ENCODE measurements at places on chromosomes 6 and 20.
A peak's percentile ranks its signal among the peaks of the same experiment; 100 is the strongest.

DNA sequence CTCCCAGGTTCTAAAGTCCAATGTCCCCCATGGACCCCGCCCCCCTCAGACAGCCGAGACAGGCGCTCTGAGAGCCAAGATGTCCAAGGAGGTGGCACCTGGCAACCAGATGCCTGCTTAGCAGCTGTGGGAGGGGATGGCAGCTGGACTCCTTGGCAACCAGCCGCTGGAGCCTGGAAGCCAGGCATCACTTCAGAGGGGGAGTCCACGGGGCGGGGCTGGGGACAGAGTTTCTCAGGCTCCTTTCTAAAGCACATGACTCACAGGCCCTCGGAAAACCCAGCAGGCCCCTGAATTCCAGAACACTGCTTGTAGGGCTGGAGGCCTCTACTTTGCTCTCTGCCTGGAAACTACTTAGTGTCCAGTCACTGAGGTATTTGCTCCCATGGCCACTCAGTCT is 51.5 kb downstream of the PREX1 start:
- no peak for DNase-seq

DNA sequence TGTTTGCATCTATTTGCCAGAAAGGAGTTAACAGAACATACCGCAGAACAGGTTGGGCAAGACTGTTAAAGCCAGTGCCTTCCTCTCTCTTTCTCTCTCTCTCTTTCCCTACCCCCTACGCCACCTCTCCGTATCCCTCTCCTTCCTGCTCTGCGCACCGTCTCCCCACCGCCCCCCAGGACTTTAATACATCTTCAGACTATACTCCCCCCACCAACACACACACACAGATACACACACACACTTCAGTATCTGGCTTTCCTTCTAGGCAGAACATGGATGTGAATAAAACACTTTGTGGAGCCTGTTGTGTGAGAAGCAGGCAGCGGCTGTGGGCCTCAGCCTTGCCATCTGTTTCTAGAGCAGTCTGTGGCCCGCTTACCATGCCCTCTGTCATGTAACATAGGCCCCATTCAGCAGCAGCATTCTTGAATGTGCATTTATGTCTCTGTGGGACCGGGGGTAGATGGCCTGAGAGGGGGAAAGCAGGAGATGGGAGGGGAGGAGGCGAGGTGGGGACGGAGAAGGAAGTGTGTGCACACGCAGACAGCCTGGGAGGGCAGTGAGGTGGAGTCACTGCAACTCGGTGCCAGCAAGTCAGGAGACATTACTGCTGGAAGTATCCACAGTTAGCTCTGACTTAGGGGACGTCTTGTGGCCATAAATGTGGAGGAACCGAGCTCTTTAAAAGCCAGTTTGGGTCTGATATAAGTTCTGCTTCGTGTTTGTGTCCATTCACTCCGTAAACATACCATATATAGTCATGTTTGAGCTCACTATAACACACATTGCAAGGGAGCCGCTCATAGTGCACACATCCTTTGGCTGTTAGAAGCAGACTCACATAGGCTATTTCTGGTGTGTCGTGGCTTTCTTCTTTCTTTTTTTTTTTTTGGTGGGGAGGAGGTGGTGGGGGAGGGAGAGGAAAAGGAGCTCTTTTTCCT is 38.4 kb downstream of the RREB1 start:
- DNase-seq, result no peak

- no peak for DNase-seq
These were observed 265.0 kb downstream of the CDC5L start for GRCh38 chr6:44652547-44652946.

- no peak for DNase-seq
These were observed 33.0 kb downstream of the GJA10 start for GRCh38 chr6:89927264-89927663.

DNA sequence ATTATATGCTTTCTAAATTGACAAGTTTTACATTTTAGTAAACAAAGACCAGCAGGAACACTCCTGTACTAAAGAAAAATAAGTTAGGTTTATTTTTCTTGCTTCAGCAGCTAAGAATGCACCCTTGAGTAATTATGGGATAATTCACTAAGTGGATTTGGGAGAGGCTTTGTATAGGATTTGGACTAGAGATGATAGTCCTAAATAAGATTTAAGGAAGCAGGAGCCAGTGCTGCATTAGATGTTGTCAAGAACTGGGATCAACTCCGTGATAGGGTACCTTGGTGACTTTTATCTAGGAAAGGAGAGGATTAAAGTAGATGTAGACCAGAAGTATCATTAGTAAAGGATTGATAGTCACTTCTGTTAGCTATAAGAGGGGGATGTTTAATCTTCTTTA is 4.1 kb upstream of the C6orf141 start:
- no peak for DNase-seq

- DNase-seq, result no peak
These were observed 1.6 kb downstream of the SMPDL3A start for GRCh38 chr6:122790423-122791309.

DNA sequence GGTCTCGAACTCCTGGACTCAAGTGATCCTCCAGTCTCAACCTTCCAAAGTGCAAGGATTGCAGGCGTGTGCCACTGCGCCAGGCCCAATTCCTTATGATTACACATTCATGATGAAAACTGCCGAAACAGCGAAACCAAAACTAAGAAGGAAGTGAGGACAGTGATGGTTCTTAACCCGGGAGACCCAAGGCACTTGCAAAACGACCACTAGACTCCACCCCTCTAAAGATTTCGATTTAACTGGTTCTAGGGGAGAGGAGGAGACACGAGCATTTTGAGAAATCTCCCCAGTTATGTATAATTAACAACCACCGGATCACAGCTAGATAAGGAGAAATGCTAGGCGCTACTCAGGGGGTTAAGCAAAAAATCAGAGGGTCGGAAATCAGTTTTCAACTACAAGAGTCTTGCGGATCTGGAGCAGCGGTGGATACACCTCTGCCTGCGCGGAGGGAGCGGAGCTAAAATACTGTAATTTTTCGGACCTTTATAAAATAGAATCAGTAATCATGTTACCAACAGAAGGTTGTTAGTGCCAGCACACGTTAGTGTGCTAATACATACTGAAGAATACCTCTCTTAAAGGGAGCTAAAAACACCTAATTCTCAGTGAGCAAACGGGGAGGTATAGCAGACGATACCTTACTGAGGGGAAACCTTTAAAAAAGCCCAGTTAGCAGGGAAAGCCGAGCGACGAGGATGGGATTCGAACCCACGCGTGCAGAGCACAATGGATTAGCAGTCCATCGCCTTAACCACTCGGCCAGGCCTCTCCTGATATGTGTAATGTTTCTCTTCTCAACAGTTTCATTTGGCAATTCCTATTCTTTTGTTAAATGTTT is 60.0 kb upstream of the BTN3A2 start:
- DNase-seq, result peak; percentile 44

DNA sequence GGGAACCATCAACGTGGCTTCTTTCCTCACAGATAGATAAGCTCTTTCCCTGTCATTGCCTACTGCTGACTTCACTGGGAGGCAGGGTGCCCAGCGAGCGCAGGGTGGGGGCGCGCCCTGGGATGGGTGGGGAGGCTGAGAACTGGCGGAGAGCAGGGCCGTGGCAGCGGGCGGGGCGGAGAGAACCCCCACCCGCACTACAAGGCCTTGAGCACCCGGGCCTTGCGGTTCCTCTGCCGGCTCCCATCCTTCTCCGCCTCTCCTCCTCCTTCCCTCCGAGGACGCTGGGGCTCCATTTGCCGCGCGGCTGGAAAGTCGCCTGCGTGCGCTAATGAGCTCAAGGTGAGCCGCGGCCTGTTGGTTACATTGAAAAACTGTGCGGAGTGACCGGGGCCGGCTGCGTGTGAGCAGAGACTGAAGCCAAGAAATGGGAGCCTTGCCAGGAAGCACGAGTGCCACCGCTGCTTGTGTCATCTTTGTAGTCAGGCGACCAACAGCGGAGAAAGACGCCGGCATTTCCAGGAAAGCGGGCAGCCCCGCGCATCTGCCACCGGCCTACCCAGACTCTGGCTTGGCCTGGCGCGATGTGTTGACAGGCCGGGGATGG is 963.5 kb upstream of the SLC35B3 start:
- no peak for DNase-seq

- DNase-seq, result no peak
These were observed 45.1 kb upstream of the FAM83D start for GRCh38 chr20:38880952-38881735.

- no peak for DNase-seq
These were observed 4.8 kb upstream of the PRPH2 start for GRCh38 chr6:42727087-42727611.

DNA sequence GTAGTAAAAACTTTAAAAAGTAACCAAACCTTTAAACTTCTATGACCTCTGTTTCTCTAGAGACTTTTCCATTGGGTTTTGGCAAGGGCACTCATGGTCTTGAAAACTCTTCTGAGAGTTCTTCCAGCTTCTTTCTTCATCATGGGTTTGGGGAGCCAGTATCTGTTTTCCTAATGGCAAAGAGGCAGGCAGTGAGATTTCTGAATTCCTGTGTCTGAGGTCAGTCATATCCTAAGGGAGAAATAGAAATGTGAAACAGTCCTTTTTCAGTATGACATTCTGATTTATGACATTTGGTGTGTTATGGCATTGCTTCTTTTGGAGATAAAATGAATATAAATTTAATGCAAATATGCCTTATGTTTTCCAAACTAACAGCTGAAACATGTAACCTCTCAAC is 518.5 kb upstream of the MARCKS start:
- no peak for DNase-seq

DNA sequence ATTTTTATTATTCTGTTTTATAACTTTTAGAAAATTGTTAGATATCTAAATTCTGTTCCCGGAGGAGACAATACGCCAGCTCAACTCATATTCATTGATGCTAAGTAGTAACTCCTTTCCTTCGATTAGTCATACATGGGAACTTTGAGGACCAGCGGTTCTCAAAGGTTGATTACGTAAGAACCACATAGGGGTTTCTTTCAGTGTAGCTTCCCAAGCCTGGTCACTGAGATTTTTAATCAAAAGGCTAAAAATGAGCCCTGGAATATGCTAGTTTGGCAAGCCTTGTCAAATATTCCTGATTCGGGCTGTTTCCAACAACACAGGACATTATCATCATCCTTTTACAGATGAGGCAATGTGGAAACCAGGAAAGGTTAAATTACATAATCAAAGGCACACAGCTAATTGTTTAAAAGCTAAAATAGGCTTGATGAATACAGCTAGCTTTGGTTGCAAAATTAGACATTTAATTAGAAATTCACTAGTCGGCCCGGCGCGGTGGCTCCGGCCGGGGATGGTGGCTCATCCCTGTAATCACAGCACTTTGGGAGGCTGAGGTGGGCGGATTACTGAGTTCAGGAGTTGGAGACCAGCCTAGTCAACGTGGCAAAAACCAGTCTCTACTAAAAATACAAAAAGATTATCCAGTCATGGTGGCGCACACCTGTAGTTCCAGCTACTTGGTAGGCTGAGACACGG is 14.6 kb upstream of the MEI4 start:
- DNase-seq, result no peak

GRCh38 chr20:52131048-52131643 is 60.4 kb downstream of the ZFP64 start:
- DNase-seq, result no peak

- no peak for DNase-seq
These were observed 782 bp upstream of the FOXA2 start for GRCh38 chr20:22584922-22585785.

DNA sequence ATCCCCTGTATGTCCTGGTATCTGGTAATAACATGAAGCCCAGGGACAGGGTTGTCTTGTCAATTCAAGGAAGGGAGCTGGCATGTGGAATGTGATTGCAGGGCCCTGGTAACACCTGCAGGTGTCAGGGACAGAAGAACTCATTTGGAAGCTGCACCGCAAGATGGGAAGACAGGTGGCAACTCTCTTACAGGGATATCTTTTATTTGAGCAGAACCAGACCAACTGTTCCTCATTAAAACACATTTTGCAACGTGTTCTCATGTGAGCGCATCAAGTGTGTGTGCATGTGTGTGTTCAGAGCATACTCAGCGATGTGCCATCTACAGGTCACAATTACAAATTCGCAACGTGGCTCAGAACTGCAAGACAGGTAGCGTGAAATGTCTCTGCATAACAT is 370.9 kb upstream of the SOX4 start:
- no peak for DNase-seq

DNA sequence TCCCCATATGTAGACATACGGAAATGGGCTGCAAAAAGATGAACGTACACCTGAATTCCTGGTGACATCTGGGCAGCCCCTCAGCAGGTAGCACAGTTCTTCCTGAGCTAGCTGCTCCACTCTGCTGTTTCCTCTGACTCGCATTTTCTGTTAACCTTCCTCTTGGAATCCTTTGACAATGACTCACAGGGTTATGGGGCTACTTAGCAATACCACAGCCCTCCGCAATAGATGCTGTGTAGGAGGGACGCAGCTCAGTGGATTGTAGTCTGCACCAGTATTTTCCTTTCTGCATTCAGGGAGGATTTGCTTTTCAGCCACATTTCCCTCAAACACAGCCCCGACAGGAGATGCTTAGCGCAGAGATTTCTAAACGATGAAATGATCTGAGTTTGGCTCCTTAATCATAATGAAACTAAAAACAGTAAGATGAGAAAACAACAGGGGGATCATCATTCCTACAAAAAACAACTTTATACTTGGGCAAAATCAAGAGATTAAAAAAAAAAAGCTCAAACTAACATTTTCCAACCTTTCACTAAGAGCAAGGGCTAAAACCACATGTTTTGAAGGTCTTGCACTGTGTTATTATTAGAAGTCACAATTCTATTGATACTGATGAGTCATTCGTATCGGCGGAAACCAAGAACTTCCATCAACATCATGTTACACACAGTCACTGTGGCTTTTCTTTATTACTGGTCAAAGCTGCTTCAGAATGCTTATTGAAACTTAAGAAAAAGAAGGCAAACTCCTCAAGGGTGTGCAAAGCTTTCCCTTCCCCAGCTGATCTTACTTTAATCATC is 12.2 kb downstream of the BACH2 start:
- DNase-seq, result no peak

DNA sequence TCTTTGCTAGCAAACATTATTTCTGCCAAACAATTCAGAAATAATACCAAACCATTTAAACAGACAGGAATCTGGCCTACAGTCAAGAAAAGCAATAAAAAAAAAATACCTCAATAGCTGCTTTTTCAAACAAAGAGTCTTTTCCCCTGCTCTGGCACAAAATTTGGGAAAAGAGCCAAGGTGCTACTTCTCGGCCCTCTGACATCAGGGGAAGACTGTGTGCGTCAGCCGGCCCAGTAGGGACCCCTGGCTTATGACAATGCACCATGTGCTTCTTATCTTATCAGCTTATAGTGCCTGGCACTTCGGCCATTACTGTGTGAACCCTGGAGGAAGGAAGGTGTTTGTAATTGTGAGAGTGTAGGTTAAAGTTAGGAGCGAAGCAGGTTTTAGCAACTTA is 89.4 kb downstream of the PDE10A start:
- no peak for DNase-seq

- DNase-seq, result no peak
These were observed 184.0 kb downstream of the UTRN start for GRCh38 chr6:144469144-144469575.
